ENCODE measurements at places on chromosomes 7 and 10.

- DNase-seq: no peak
Observed at GRCh38 chr7:151924001-151924400, 32.2 kb upstream of the GALNTL5 start.

DNA sequence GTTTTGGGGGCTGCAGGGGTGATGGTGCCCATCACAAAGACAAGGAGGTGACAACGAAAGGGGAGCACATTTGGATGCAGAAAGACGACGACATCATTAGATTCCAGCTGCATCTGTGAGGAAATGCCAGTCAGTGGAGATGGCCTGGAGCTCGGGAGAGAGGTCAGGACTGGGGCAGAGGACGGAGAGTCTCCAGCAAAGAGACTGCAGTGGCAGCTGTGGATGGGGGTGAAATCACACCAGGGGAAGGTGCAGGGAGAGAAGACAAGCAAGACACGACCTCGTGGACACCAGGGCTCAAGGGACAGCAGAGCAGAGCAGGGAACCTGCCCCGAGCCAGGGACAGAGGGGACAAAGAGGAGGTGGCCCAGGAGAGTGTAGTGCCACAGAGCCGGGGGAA, 203.4 kb downstream of the PRPF18 start:
- no peak for DNase-seq

DNA sequence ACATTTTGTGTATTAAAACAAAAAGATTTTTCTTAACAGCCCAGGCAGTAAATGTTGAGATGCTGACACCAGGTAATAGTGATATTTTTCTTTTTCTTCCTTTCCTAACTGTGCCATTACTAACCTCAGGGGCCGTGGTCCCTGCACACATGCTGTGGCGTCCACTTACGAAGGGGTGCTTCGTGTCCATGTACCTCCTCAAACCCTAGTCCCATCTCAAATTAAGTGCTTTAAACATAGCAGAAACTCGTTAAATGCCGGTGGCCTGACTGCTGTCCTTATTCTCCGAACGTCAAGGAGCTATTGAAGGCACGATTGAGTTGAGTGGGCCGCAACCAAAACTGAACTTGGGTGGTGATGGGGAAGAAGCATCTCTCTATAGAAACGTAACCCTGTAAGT, 132.4 kb downstream of the ZMYND11 start:
- DNase-seq: no peak

DNA sequence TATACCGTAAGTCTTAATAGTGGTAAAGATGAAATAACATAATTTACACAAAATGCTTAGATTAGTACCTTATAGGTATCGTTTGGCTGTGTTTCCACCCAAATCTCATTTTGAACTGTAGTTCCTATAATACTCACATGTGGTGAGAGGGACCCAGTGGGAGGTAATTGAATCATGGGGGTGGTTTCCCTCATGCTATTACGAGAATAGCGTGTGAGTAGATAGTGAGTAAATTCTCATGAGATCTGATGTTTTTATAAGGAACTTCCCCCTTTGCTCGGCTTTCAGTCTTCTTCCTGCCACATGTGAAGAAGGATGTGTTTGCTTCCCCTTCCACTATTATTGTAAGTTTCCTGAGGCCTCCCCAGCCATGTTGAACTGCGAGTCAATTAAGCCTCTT, 426.3 kb upstream of the POT1 start:
- no peak for DNase-seq

Measured in activated T-helper 9 cell treated with anti-CD3 and anti-CD28 coated beads, Interleukin-2, amount 50 U/mL, for 16 hours (primary cell).